ENCODE measurements at places on chromosomes 2 and 18.
A peak's percentile ranks its signal among the peaks of the same experiment; 100 is the strongest.

DNA sequence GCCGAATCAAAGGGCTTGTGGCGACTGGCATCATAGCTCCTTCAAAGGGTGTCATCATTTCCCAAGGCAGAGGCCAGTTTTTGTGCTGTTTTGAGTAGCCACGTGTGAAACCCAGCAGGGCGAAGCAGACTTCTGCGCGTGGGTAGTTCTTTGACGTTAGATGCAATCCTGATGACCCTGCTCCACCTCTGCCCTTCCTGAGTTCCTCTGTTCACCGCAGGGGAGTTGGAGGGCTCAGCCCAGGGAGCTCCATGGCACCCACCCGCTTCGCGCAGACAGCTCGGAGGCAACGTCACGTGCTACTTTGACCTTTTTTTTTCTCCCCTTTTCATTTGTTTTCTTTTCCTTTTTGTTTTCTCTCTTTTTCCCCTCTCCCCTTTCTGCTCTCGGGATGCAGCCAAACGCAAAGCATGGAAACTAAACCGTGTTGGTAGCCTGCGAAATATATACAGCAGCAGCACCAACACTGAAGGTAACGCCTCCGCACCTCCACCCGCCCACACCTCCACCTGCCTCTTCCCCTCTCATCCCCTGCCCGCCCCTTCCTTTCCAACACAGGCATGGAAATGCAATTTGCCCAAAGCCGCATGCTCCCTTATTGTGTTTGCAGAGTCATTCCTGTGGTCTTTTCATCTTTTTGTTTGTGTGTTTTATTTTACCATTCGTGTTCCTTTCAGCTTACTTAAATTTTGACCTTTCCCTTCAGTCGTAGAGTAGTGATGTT lies 153.6 kb downstream of the GBX2 start:
- no peaks in the 10 kb centered on the region for H3K27me3 ChIP-seq
- H3K27ac ChIP-seq: no peak overlapping the region
- H3K36me3 ChIP-seq: no peaks in the 10 kb centered on the region
- peak; percentile 78 for DNase-seq

DNA sequence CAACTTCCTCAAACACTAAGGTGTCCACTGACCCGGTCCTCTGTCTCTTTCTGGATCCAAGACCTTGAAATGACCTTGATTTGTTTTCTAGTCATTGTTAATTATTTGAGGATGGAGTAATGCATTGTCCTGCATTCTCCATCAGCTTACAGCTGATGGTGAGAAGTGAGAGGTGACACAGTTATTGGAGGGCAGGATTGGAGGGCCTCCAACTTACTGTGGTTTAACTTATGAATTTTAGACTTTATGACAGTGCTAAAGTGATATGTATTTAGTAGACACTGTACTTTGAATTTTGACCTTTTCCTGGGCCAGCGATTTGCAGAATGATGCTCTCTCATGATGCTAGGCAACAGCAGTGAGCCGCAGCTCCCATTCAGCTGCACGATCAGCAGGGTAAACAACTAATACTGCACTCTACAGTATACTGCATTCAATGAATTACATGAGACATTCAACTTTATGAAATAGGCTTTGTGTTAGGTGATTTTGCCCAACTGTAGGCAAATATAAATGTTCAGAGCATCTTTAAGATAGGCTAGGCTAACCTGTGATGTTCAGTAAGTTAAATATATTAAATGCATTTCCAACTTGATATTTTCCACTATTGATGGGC lies 200.0 kb upstream of the MEX3C start:
- no peaks in the 10 kb centered on the region for H3K4me1 ChIP-seq
- H3K36me3 ChIP-seq: no peaks in the 10 kb centered on the region
- no peak overlapping the region for H3K27ac ChIP-seq
- H3K4me3 ChIP-seq: no peak overlapping the region
- DNase-seq: no peak
- H3K27me3 ChIP-seq: no peaks in the 10 kb centered on the region

DNA sequence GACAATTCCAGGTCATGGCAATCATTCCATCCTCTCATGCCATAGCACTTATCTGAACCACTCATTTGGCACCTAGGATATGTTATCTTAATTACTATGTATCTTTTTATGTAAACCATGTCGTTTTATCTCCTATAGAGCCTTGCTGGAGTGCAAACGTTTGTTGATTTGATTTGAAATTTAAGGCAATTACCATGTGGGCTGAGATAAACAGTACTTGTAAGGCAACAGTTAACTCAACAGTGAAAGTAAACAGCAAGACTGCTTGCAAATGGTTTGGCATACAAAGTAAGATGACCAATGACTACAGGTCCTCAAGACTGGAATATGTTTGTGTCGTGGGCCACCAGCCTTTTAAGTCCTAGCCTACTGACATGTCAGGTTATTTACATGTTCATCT lies 133.7 kb upstream of the ZFP36L2 start:
- no peak for DNase-seq
- H3K27ac ChIP-seq: no peak overlapping the region
- no peaks in the 10 kb centered on the region for H3K36me3 ChIP-seq
- H3K4me1 ChIP-seq: peaks cover 6% of the 10 kb centered on the region
- peaks cover 91% of the 10 kb centered on the region for H3K27me3 ChIP-seq

DNA sequence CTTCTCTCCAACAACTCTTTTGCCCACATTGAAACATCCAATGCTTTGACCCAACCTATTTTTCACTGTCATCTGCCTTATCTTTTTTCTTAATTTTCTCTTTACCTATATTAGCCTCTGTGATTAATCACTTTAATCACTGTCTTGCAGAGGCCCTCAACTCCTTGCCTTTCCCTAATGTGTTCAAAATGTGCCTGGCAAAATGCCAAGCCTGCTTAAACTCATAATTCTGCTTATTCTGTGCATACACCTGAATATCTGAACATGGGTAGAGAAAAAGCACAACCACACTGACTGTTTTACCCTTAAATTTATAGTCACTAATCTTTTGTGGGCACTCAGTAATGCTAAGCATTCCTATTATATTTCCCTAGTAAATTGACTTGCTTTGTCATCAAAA lies 63.0 kb upstream of the GALNT13 start:
- no peak overlapping the region for H3K27ac ChIP-seq
- no peak for DNase-seq
- no peaks in the 10 kb centered on the region for H3K36me3 ChIP-seq
- no peaks in the 10 kb centered on the region for H3K27me3 ChIP-seq
- H3K4me1 ChIP-seq: no peaks in the 10 kb centered on the region
- no peak overlapping the region for H3K4me3 ChIP-seq

DNA sequence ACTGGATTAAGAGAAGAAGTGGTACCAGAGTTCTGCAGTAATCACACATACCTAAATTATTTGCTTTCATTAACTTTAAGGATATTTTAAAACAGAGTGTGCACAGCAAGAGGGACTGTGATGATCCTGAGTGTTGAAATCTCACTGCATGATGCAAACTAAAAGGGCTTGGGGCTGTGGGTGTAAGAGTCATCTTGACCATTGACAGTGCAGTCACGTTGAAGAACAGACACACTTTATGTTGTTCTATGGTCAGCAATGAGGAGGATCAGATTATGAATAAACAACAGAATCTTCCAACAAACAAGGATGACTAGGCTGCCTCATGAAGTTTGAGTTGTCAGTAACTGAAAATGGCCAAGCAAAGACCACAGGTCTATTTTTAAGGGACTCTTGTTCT lies 87.2 kb upstream of the GALNT5 start:
- H3K27me3 ChIP-seq: no peaks in the 10 kb centered on the region
- no peaks in the 10 kb centered on the region for H3K36me3 ChIP-seq
- DNase-seq: no peak

DNA sequence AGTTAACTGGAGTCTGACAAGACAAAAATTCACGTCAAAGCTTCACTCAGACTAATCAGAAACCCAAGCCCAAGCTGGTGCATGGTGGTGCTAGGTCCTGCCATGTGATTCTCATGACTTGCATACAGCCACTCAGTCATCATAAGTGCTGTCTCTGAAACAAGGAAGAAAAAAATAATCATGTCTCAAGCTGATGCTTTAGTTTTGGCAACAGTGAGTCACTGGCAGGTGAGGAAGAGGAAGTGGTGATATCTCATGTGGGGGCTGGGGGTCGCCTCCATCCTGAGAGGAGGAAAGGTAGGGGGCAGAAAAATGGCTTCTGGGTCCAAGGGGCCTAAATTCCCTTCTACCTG lies 136.3 kb downstream of the TMEM163 start:
- no peak overlapping the region for H3K27ac ChIP-seq
- H3K4me3 ChIP-seq: no peak overlapping the region
- H3K4me1 ChIP-seq: no peaks in the 10 kb centered on the region
- H3K36me3 ChIP-seq: no peaks in the 10 kb centered on the region
